ENCODE measurements at places on chromosomes 12 and 14.

GRCh38 chr14:93683226-93683625 lies 105.1 kb downstream of the PRIMA1 start:
- DNase-seq = no peak

DNA sequence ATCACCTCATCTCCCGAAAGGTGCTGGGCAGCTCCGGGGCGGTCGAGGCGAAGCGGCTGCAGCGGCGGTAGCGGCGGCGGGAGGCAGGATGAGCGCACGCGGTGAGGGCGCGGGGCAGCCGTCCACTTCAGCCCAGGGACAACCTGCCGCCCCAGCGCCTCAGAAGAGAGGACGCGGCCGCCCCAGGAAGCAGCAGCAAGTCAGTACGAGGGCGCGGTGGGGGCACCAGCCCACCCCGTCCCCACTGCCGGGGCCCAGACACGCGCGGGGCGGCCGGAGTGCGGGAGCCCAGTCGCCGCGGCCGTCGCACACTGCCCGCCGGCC lies 862 bp downstream of the HMGA2 start:
- DNase-seq = no peak

GRCh38 chr12:102573237-102573636 lies 92.9 kb upstream of the IGF1 start:
- DNase-seq = no peak

GRCh38 chr12:38528527-38528926 lies 212.0 kb downstream of the ALG10B start:
- no peak for DNase-seq

GRCh38 chr12:25950329-25951115 lies 8.0 kb upstream of the RASSF8 start:
- no peak for DNase-seq

DNA sequence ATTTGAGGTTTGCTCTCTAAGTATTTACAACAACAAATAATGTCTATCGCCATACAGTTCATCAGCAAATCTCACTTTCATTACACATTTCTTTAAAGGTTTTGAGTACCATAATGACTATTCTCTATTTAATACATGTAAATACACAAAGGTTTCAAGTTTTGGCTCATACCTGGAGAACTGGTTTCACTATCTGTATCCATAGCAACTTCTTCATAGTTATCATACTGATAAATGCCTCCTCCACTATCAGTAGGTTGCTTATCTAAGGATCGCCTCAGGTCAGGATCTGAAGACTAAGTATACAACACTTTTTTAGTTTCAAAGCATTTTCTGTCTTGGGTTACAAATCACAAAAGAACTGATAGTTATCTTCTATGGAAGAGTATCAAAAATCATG lies 21.4 kb downstream of the ZFC3H1 start:
- no peak for DNase-seq

- DNase-seq = no peak
Observed at GRCh38 chr14:90321891-90322290, 9.8 kb downstream of the NRDE2 start.

DNA sequence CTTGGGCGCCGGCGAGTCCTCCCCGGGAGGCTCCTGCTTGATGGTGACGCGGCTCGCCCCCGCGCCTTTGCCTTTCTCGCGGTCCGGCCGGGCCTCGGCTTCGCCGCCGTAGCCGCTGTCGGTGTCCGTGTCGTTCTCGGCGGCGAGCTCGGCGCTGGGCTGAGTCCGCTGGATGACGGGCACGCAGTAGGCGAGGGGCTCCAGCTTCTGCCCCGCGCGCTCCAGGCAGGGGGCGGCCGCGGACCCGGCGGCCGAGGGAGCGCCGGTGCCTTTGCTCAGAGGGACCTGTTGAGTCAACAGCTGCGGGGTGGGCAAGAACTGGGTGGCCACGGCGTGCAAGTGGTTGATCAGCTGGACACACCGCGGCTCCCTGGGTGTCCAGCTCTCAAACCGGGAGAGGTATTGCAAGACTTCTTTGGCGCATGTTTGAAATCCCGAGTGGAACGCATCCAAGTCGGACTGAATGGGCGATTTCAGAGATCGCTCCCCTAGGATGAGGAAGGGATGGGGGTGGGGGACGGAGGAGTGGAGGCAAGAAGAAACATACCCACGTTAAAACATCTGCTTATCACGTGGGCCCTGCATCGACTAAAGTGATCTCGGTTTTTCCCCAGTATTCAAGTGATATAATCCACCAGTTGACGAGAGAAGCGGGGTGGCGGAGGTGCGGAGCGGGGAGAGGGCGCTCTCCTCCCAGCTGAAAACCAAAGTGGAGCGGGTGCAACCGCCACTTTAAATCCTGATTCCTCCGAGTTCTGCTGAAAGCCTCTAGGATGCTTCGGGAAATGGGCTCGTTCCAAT lies 2.0 kb downstream of the BHLHE41 start:
- DNase-seq = peak; percentile 69

- DNase-seq = no peak
Observed at GRCh38 chr12:7905071-7905470, 30.9 kb downstream of the SLC2A3 start.

- DNase-seq = no peak
Observed at GRCh38 chr12:12613344-12613743, 1.7 kb downstream of the CREBL2 start.

DNA sequence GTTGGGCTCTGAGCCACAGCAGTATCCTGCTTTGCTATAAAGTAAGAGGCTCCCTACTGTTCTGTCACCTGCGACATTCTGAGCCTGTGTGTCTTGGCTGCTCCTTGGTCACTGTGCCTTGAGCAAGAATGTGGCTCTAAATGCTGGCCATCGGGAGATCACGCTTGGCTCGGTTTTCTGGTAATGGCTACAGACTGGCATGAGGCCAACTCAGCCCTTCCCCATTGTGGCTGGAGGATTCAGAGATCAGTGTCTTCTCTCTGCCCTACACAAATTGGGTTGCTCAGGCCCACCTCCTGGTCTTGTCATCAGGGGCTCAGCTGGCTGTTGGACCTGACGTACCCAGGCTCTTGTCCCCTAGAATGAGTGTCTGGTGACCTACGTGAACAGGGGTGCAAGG lies 94.5 kb downstream of the PLXNC1 start:
- peak; percentile 23 for DNase-seq

- DNase-seq = no peak
Observed at GRCh38 chr12:53245286-53245685, 13.3 kb upstream of the RARG start.

GRCh38 chr14:100790502-100791347 lies 35.2 kb upstream of the MEG3 start:
- no peak for DNase-seq

DNA sequence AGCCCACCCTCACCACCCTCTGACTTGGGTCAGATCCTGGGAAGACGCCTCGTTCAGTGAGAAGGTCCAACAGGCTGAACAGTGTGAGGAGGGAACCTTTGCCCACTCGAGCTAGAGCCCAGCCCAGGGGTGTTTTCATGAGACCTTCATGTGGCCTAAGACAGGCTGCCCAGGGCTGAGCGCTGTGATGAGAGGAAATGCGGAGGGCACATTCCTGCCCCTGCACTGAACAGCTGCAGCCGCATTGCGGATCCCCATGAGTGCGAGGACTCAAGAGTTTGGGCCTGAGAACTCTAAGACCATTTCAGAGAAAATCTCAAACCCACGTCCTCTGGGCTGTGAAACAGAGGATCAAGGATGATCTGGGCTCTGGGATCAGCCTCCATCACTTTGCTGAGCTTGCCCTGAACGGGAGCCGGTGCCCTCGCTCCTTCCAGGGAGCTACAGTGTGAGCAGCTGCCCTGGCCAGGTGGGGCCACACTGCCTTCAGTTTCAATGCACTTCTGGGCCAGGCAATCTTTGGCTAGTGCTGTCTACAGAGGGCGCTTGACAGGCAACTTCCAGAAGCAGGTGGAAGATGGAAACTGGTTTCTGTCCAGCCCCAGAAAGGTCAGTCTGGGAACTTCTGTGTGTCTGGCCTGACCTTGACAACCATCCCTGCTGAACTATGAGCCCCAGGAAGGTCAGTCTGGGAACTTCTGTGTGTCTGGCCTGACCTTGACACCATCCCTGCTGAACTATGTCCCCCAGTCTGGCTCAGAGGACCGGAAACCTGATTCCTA lies 43.5 kb upstream of the P2RX7 start:
- DNase-seq = no peak

- DNase-seq = no peak
Observed at GRCh38 chr12:121465921-121466793, 66.2 kb downstream of the RNF34 start.

DNA sequence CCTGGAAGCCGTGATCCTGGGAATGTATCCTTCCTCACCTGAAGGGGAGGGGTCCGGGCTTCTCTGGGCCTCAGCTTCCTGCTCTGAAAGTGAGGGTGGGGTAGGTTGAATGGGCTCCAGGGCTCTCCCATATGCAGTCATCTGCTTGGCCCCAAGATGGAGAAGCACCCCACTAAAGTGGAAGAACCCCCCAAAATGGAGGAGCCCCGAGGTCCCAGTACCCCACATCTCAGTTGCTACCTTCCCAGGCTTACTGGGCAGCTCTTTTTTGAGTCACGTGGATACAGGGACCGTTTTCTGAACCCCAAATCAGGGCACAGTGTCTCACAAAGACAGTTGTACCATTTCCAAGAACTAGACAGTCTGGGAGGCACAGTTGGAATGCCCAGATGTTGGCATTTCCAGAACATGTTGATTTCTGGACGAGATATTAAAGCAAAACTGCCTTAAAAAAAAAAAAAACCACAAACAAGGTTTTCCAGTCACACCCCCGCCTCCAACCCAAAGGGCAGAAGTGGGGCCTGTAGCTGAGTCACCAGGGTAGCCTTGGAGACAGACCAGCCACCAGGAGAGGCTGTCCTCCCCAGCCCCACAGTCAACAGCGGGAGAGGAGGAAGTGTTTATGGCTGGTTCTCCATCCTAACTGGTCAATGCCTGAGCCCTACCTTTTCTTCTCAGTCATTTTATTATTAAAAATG lies 12.1 kb downstream of the VASH1 start:
- DNase-seq = peak; percentile 85

GRCh38 chr12:31312431-31312830 lies 13.5 kb downstream of the SINHCAF start:
- DNase-seq = no peak

DNA sequence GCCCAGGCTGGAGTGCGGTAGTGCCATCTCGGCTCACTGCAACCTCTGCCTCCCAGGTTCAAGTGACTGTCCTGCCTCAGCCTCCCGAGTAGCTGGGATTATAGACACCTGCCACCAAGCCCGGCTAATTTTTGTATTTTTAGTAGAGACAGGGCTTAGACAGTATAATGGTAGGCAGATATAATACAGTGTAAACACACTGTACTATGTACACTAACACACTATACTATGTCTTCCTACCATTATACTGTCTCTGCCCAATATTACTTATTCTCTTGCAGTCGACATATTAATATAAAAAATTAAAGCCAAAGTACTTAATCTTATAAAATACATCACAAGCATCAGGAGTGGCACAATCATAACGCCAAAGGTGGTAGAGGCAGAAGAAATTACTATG lies 15.0 kb downstream of the DTD2 start:
- no peak for DNase-seq

GRCh38 chr12:65529771-65530435 lies 251.4 kb downstream of the MSRB3 start:
- no peak for DNase-seq

GRCh38 chr14:23528555-23528954 lies 23.0 kb downstream of the ZFHX2 start:
- DNase-seq = no peak

GRCh38 chr12:20560935-20561334 lies 134.2 kb upstream of the SLCO1C1 start:
- no peak for DNase-seq

- no peak for DNase-seq
Observed at GRCh38 chr12:49939707-49940106, 10.8 kb upstream of the AQP2 start.

- DNase-seq = no peak
Observed at GRCh38 chr12:49674318-49674981, 32.8 kb downstream of the FMNL3 start.

DNA sequence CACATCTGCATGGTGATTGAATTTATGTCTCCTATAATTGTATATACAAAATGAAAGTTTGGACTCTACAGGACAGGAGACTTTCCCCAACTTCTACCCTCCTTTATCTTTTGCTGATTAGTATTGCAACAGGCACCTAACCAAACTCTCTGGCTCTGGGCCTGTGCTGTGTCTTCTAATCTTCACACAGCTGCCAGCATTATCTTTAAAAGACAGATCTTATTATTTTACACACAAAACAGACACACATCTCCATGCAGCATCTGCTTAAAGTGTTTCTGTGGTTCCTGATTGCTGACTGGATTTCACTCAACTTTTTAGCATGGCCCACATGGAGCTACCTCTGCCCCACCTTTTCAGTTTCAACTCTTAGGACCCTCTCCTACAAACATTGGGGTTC lies 154.9 kb upstream of the PELI2 start:
- no peak for DNase-seq

- DNase-seq = peak; percentile 28
Observed at GRCh38 chr14:63922696-63923421, 70.1 kb downstream of the SYNE2 start.

GRCh38 chr12:462936-463705 lies 3.4 kb downstream of the B4GALNT3 start:
- DNase-seq = no peak

DNA sequence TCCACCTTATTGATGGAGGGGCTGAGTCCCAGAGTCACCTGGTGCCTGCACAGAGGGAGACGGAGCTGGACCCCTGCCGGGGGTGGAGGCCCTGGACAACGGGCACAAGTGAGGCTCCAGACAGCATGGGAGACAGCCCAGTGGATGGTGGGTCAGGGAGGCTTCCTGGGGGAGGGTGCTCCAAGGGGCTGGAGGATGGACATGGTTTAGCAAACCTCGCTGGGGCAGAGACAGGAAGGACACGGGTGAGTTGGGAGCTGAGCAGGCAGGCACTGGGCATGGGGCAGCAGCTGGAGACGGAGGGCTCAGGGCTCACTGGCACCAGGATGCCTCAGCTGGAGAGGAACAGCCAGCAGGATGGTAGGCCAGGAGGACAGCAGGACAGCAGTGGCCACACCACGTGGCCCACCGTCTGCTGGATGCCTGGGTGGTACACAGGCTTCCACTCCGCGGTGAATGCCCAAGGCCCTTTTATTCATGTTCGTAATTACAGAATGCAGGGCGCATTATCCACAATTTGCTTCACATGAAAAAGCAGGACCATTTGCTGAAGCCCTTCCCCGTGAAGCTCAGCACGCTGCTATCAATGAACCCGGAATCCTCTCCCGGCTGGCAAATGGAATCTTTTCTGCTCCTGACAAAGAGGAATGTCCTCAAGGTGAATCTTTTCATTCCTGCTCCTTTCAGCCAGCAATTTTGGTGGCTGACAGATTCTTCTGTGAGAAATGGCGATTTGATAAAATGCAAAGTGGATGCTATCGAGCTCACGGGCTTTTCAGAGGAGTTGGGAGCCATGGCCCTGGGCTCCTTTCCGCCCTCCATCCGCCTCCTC lies 138.1 kb upstream of the C14orf180 start:
- no peak for DNase-seq

GRCh38 chr14:43640718-43641267 lies 866.3 kb downstream of the FSCB start:
- no peak for DNase-seq

DNA sequence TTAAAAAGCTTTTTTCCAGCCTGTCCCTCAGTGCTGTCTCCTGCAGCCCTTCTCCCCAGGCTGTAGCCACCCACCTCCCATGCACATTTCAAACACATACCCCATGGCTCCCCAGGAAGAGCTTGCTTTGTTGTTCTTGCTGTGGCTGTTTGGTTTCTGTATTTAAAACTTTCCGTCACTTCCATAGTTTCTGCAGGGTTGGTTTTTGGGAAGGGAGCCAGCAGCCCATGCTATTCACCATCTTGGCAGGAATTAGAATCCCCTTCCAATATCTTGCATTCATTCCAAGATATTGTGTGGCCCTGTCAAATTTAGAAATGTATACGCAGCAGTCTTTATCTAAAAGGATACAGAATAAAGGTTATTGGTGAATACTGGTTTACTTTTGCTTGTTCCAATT lies 29.6 kb downstream of the CFAP251 start:
- DNase-seq = no peak

GRCh38 chr14:58746261-58746660 lies 108.5 kb downstream of the DACT1 start:
- no peak for DNase-seq

Data from left cardiac atrium (tissue), 4 donors.